ELR (cell line): ENCODE measurements at places on chromosomes 11 and 22.
A peak's percentile ranks its signal among the peaks of the same experiment; 100 is the strongest.

- DNase-seq: no peak
Measured at GRCh38 chr11:123800036-123800435, 6.1 kb downstream of the OR6M1 start.

GRCh38 chr11:18727479-18728236 lies 1.7 kb upstream of the IGSF22 start:
- peak; percentile 57 for DNase-seq

DNA sequence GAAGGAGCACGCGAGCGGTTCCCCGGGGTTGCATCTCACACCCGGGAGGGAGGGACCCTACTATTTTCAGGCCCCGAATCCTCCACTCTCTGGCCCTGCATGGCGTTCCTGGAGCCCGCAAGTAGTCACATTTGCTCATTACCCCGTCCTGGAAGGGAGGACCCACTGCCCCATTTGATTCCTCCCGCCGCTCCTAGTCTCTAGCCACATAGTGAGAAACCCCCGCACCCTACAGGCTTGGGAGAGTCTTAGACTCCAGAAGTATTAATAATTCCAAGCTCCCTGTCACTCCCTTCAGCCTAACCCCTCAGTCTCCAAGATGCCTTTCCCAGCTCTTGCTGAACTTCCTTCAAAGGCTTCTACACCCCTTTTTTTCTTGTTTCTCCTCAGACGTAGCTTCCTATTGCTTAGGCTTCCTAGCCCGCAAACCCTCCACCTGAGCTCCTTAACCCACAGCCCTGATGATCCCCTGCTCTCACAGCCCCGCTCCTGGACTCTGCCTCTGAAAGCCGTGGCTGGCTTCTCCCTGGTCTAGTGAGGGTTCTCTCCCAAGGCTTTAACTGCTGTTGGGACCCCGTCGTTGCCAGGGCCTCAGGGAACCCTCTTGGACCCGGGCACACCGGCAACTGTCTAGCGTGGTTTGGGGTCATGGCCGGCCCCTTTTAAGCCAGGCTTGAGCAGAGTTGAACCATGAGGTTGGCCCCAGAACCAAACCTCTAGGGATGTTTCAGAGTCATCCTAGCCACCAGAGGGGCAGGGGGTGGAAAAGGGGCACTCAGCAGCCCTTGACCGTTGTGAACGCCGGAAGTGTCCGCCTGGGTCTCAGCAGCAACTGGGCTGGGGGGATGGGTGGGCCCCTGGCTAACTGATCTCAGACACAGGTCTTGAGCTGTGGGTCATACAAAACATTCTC lies 862 bp downstream of the GGA1 start:
- peak; percentile 54 for DNase-seq

GRCh38 chr11:131827430-131827829 lies 457.0 kb downstream of the NTM start:
- no peak for DNase-seq

DNA sequence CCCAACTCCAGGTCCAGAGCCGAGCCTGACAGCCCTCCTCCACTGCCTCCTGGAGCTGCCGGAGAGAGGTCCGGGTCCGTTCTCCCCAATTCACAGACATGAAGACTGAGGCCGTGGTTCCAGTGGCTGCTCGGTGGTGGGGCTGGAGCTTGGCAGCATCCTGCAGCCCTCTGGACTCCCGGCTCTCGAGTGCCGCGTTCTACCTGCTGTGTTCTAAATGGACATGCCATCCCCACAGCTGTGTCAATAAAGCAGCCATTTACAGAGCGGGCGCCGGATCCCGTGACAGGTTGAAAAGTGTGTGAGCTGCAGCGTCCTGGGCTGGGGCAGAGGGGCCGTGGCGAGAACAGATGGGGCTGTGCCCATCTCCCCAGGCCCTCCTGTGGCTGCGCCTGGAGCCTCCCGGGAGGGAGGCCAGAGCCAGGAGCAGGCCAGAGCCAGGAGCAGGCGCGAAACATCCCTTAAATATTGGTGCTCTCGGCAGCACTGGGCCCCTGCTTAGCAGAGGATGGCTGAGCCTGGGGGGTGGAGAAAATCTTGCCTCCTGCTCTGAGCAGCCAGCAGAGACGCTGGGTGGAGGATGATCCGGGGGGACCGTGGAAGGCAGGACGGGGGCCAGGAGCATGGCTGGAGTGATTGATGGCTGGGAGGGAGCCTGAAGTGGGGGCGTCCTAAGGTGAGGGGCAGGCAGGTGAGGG lies 46.2 kb downstream of the FLRT1 start:
- no peak for DNase-seq

GRCh38 chr22:20380486-20380885 lies 13.5 kb upstream of the ZNF74 start:
- DNase-seq: no peak

DNA sequence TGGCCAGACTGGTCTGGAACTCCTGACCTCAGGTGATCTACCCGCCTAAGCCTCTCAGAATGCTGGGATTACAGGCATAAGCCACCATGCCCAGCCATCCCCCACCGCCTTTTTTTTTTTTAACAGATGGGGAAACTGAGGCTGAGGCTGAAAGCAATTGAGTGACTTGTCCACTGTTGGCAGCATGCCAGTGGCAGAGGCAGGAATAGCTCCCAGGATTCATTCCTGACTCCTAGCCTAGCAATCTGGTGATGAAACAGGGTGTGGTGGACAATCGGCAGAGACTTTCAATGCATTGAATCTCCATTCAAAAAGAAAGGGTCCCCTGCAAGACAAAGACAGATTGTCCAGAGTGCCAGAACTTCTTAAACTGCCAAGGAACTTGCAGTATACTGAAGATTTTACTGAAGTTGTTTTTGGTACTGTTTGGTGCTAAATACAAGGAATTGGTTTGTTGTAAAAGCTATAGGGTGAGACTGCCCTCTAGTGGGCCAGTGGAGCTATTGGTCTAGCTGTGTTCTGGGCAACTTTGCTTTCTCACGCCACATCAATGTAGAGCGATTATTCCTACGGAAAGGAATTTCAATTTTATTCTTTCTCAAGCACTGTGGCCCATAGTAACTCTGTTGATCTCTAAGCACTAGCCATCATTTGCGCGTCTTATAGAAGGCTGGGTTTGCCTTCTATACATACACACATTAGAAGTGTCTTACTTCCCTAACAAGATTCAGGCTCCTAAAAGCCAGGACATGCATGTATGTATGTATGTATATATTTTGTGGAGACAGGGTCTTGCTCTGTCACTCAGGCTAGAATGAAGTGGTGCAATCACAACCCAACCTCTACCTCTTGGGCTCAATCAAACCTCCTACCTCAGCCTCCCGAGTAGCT lies 21.0 kb downstream of the C22orf31 start:
- DNase-seq: peak; percentile 88

- DNase-seq: no peak
Measured at GRCh38 chr11:108670451-108670850, 5.6 kb downstream of the DDX10 start.

DNA sequence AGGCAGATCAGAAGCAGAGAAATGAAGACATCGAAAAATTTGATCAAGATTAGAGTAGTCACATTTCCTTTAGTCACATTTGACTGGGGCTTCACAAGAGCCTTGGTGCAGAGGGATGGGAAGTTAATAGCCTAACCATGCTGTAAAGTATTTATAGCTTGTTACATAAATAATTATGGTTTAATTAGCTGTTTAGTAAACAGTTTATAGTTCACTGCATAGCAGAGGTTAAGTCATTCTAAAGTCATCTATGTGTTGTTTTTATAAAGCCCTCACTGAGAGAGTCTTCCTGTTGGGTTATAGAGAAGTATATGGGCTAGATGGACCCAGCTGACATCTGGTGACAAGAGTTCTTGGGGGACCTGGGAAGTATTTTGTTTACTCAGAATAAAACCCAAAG lies 47.1 kb downstream of the INSC start:
- DNase-seq: no peak

- DNase-seq: no peak
Measured at GRCh38 chr22:19207884-19208283, 29.3 kb upstream of the SLC25A1 start.

GRCh38 chr22:37123649-37124048 lies 14.1 kb upstream of the TMPRSS6 start:
- no peak for DNase-seq

DNA sequence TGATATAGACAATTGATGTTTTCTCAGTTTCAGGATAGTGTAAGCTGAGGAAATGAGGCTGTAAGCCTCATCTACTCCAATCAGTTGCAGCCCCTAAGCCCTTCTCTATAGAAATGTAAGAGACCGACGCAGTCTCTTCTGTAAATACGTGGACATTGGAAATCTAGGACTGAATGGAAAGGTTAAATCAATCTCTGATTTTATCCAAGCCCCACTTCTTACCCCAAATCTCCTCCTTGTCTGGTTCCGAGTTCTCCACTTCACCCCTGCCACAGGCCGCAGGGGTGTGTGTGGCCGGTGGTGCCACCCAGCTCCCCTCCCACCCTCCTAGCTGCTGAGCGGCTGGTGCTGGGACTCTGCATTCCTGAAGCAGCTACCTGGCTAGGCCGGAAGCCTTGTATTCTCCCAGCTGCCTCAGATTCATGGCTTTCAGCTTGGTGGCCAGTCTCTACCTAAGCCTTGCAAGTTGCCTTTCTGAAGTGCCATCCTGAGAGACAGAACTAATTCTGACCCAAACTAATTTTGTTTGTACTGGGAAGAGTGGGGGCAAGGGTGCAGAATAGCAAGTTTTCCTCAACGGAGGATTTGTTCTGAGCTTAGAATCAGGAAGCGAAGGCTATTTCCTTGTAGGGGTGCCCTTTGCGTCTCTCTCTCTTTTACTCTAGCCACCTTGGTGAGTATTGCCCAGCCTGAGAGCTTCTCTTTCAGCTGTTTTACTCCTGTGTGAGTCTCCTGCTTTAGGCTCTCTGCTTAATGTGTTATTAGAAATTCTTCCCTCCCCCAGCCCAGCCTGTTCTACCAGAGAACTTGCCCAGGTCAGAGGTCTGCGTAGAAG lies 749 bp downstream of the VWA5A start:
- DNase-seq: no peak

DNA sequence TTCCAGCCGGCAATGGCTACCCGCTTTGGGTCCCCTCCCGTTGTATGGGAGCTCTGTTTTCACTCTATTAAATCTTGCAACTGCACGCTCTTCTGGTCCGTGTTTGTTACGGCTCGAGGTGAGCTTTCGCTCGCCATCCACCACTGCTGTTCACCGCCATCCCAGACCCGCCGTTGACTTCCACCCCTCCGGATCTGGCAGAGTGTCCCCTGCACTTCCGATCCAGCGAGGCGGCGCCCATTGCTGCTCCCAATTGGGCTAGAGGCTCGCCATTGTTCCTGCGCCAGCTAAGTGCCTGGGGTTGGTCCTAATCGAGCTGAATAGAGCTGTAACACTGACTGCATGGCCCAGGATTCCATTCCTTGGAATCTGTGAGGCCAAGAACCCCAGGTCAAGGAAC lies 359.9 kb downstream of the CTTN start:
- no peak for DNase-seq

DNA sequence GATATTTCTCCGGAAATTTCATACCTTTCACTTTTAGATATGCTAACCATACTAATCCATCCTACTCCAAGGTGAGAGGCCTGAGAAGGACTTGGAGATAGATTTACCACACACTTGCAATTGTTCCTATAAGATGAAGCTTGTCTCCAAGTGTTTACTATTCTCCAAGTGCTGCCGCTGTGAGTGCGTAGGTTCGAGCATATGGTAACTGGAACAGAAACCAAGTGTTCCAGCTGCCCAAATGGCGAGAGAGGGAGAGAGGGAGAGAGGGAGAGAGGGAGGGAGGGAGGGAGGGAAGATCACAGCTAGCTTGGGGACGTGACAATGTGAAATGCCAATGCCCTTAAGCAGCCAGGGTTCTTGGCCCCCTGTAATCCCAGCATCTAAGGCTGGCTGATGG lies 21.5 kb downstream of the ASCC2 start:
- no peak for DNase-seq

DNA sequence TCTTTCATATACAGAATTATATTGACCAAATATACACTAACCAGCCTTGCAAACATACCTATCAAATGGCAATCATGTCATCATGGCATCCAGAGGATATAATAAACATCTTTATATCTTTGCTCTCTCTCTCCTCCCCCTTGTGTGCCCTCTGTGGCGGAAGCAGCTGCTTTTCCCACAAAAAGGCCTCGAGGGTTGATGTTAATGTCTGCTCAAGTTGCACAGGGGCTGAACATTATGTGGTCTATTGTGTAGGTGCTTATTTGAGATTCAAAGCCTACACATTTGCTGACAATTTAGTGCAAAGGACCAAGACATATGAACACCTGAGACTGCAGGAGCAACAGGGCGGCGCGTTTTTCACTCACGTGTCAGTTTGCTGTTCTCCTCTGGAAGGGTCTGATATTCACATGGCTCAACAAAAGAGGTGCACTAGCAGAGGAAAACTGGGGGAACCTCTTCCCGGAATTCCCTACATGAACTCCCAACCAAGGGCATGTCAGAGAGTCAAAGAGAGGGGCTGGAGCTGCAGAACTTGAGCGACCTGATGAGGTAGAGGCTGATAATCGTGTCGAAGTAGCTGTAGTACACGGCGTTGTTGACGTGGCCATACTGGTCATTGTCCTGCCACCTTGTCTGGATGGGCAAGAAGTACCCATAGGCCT lies 138.8 kb downstream of the RCN1 start:
- DNase-seq: no peak

GRCh38 chr22:31275018-31275417 lies 17.3 kb downstream of the PIK3IP1 start:
- DNase-seq: no peak

GRCh38 chr11:17989306-17989705 lies 23.5 kb downstream of the SERGEF start:
- DNase-seq: no peak

DNA sequence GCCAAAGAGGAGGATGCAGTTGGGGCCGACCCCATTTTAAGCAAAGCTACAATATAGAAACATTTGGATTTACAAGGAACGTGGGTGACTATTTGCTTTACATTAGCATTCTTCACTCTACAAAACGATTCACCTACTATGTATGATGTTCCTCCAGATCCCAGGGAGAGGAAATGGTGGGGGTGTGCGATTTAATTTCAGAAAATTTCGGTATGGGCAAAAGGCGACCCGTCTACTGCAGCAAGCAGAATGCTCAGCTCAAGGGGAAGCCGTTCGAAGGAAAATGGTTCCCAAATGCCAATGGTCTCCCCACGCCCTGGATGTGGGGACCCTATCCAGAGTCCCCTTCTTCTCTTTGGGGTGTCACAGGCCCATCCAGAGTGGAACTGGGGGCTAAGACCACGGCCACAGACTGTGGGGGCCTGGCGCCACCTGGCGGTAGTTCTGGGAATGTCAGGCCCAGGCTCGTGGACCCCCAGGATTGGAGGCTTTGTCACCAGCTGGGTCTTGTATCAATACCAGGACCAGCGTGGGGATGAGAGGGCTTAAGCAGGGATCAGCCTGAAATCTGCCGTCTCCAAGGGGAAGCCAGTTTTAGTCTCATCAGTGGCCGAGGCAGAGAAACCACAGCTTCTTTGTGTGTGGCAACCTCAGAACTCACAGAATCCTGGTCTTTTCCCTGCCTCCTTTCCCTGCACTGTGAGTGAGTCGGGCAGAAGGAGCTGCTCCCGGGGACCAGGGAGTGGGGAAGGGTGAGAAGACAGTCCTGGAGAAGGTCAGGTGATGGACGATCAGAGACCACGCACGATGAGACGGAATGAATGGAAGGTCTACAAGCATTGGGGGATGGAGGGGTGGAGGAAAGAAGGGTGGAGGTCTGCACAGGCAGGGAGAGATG lies 8.4 kb downstream of the LRRC10B start:
- peak; percentile 50 for DNase-seq
